ENCODE measurements at places on chromosomes 6 and 20. TPM values are rescaled to one million over a fixed set of nuclear protein-coding genes. Genes with fewer than 3 reads are reported as not detected.

GRCh38 chr6:82080767-82081166 lies 166.8 kb downstream of the IBTK start:
- DNase-seq: no peak

DNA sequence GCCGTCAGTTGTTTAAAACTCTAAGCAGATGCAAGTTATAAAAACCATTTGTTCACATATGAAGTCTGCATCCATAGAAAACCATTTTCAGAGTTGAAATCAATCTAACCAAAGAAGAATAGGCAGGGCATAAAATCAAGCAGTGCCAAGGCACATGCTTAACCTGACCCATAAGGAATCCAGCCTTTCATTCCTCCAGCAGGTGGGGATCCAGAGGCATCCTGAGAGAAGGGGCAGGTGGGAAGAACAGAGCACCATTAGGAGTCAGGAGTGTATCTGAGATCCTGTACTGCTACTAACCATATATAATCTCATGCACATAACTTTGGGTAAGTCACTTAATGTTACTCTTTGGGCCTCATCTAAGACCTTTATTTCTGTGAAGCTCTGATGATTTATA lies 29.4 kb upstream of the FOXO3 start:
- DNase-seq: no peak

DNA sequence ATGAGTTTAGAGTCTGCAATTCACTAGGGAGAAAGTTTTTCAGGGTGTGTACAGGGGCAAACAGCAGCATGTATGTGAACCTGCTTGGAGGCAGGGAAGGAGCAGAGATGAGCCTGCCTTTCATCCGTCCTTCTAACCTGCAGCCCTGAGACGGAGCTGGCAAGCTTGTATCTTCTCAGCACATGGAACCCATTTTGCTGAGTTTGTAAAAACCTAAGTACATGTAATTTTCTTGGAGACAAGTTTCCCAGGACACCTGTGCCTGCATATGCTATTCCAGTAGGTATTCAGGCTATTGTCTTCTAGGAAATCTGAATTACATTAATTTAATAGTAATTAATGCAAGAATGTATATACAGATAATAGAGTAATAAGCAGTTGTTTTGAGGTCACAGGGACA lies 28.8 kb upstream of the MOXD1 start:
- DNase-seq: no peak

Gene FAM209B
- not detected for total RNA-seq

Gene TREML2
- not detected for total RNA-seq

All from SK-MEL-5 (cell line).